ENCODE measurements at places on chromosomes 7 and 10. TPM values are rescaled to one million over a fixed set of nuclear protein-coding genes. Genes with fewer than 3 reads are reported as not detected.

GRCh38 chr10:6203331-6204062 lies 765 bp downstream of the PFKFB3 start:
- no peak for DNase-seq

- DNase-seq: no peak
These were observed 51.5 kb upstream of the DPYSL4 start for GRCh38 chr10:132135053-132135872.

DNA sequence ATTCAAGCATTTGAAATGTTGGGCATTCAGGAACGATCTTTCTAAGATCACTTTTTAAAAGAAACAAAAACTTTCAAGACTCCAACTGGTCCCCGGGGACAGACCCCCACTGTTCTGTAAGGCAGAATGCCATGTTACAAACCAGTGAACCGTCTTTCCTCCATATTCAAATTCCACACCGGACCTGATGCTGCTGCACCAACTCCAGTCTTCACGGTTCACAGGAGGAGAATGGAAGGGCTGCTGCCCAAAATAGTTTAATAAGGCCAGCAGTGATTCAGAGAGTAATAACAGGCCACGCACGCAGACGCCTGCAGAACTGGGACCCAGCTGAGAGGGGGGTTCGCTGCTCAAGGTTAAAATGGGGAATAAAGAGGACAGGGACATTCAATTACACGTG lies 47.2 kb downstream of the OSBPL3 start:
- peak; percentile 37 for DNase-seq

- no peak for DNase-seq
These were observed 132.8 kb downstream of the SEMA3C start for GRCh38 chr7:80785961-80786536.

The PRTFDC1 gene
- 25.7 TPM for total RNA-seq
